ENCODE measurements at places on chromosomes 7 and 10.

DNA sequence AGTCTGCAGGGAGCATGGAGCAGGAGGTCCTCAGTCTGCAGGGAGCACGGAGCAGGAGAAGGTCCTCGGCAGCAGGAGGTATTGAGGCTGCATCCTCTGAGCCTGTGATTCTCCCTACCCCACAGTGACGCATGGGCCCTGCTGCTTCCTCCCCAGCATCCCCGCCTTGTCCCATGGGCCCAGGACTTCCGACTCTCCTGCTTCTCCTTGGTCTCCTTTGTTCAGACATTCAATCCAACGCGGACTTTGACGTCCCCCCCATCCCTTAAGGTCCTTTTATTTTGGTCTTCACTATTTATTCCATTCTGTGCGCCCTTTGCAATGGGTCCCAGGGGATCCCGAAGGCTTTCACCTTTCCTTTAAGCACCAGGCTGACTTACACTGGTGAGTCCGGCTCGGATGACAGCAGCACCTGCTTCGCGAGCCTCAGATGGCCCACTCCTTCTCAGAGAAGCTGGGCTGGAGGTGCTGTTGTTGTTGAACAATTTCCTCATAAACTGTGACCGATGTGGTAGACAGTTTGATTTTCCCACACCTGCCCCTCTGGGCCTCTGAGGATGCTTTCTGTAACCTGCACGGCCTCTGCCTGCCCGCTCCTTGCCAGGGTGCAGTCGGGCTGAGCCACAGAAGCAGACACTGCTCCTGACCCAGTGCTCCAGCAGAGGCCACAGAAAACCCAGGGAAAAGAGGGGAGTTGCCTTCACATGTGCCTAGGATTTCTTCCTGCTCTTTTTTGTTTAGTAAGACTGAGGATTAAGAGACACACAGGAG, 407.2 kb upstream of the SHH start:
- no peak for DNase-seq
- no peak overlapping the region for H3K4me3 ChIP-seq
- no peaks in the 10 kb centered on the region for H3K4me1 ChIP-seq
- H3K27me3 ChIP-seq = no peaks in the 10 kb centered on the region
- H3K36me3 ChIP-seq = no peaks in the 10 kb centered on the region

GRCh38 chr10:47290338-47290737, 9.7 kb upstream of the GDF10 start:
- no peak for DNase-seq
- H3K4me3 ChIP-seq = no peak overlapping the region
- H3K27me3 ChIP-seq = no peaks in the 10 kb centered on the region
- no peak overlapping the region for H3K27ac ChIP-seq

DNA sequence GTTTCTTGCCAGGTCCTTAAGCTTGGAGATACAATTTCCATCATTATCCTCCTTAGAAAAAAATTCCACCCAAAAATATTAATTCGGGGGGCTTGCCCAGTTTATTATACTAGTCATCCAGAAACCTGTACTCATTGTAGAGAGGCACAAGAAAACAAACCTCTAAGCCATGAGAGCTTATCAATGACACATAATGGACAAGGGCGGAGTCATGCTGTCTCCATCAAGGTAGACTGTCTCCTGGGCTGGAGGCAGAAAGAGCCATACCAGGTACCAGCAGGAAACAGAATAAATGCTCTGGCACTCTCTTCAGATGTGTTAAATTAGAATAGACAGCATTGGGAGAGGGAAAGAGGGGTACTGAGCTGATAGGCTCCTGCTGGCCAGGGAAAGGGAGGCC, 69.8 kb upstream of the GSDME start:
- H3K36me3 ChIP-seq = peaks cover 14% of the 10 kb centered on the region
- H3K4me1 ChIP-seq = peaks cover 33% of the 10 kb centered on the region
- no peak overlapping the region for H3K4me3 ChIP-seq
- H3K27ac ChIP-seq = peak overlapping the region; percentile 58
- no peak for DNase-seq

DNA sequence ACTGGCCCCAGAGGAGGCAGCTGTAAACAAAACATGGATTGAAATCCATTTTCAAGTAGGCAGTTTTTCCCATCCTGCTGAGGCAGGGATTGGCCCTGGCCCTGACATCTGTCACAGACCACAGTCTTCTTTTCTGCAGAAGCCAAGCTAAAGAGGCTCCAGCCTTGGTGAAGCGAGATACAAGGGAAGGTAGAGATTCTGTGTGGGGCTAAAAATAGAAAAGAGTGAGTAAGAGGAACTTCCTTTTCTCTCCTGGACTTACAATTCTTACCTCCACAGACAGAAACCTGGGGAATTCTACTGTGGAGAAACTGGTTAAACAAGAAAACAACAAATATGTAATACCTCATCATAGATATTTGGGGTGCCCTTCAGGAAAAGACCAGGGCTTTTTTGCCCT, 624.8 kb upstream of the FZD8 start:
- H3K27ac ChIP-seq = no peak overlapping the region
- no peak for DNase-seq
- no peak overlapping the region for H3K4me3 ChIP-seq
- H3K27me3 ChIP-seq = no peaks in the 10 kb centered on the region

GRCh38 chr7:131056007-131056406, 271.7 kb upstream of the MKLN1 start:
- peak overlapping the region; percentile 57 for H3K27ac ChIP-seq
- H3K36me3 ChIP-seq = no peaks in the 10 kb centered on the region
- H3K27me3 ChIP-seq = no peaks in the 10 kb centered on the region
- no peak overlapping the region for H3K4me3 ChIP-seq

GRCh38 chr10:87038786-87039185, 18.7 kb downstream of the FAM25A start:
- H3K27me3 ChIP-seq = no peaks in the 10 kb centered on the region
- DNase-seq = no peak
- H3K4me3 ChIP-seq = no peak overlapping the region
- H3K27ac ChIP-seq = no peak overlapping the region
- no peaks in the 10 kb centered on the region for H3K4me1 ChIP-seq
- H3K36me3 ChIP-seq = no peaks in the 10 kb centered on the region
